Lower lobe of right lung (tissue), 2 donors: ENCODE measurements at places on chromosomes 2 and 18. TPM values are rescaled to one million over a fixed set of nuclear protein-coding genes. Genes with fewer than 3 reads are reported as not detected.

The HES6 gene
- total RNA-seq, result 6.1 TPM

DNA sequence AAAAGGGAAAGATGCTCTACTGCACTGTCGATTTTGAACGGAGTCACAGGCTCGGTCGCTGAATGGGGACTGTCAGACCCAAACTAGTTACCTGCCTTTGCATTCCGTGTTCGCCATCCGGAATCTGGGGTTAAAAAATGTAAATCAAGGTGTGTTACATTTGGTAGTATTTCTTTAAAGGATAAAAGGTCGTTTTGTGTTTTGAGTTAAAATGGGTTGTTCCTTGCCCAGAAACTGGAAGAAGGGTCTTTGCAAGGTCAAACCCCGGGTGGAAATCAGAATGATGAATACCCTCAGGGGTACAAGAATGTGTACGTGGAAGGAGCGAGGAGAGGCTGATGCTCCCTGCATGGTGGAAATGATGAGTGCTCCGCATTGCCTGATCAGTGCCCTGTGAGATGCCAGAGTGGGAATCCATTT is 1.0 kb downstream of the VSNL1 start:
- H3K4me3 ChIP-seq, result peak overlapping the region; percentile 56
- H3K27me3 ChIP-seq, result peaks cover 69% of the 10 kb centered on the region
- DNase-seq, result no peak
- peaks cover 5% of the 10 kb centered on the region for H3K4me1 ChIP-seq
- H3K36me3 ChIP-seq, result no peaks in the 10 kb centered on the region

- DNase-seq, result no peak
- H3K27me3 ChIP-seq, result no peaks in the 10 kb centered on the region
- H3K27ac ChIP-seq, result no peak overlapping the region
- H3K4me3 ChIP-seq, result no peak overlapping the region
- H3K36me3 ChIP-seq, result no peaks in the 10 kb centered on the region
Observed at GRCh38 chr18:9898792-9899549, 13.2 kb downstream of the TXNDC2 start.

DNA sequence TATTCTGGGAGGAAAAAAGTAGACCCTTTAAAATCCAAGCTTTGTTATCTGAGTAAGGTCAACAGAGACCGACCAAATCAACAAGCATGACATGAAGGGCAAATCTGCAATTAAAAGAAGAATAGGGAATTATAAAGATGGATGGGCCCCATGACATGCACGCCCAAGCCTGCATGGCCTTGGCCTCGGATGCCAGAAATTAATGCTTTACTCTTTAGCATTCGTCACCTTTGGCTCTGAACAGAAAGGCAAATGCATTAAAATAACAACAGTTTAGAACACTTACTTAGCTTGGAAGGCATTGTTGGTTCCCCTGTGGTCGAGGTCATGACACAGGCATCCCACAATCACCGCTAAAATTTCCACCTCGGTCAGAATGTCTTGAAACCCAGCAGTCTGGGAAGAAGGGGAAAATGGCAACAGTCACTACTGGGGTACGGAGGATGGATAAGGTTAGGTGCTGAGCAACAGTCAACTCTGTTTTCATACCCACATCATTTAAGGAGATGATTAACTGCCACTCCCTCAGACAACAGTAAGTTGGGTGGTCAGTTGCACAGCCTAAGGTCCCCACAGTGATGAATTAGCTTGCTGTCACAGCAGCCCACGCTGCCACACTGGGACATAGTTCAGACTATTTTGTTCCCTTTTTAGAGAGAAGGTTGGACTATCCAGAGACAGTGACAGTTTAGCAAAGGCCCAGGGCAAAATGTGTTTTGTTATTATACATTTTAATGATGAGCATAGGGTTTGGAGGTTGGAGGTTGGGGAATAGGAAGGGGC is 319.1 kb downstream of the AGPS start:
- no peaks in the 10 kb centered on the region for H3K27me3 ChIP-seq
- H3K4me1 ChIP-seq, result no peaks in the 10 kb centered on the region
- H3K4me3 ChIP-seq, result no peak overlapping the region
- H3K36me3 ChIP-seq, result no peaks in the 10 kb centered on the region
- H3K27ac ChIP-seq, result no peak overlapping the region

GRCh38 chr2:220469201-220469600 is 841.8 kb downstream of the SLC4A3 start:
- no peak overlapping the region for H3K27ac ChIP-seq
- no peaks in the 10 kb centered on the region for H3K36me3 ChIP-seq
- H3K4me1 ChIP-seq, result no peaks in the 10 kb centered on the region
- H3K27me3 ChIP-seq, result no peaks in the 10 kb centered on the region
- no peak overlapping the region for H3K4me3 ChIP-seq
- DNase-seq, result no peak

The IL36G gene
- not detected for total RNA-seq

The NGEF gene
- 1.7 TPM for total RNA-seq

DNA sequence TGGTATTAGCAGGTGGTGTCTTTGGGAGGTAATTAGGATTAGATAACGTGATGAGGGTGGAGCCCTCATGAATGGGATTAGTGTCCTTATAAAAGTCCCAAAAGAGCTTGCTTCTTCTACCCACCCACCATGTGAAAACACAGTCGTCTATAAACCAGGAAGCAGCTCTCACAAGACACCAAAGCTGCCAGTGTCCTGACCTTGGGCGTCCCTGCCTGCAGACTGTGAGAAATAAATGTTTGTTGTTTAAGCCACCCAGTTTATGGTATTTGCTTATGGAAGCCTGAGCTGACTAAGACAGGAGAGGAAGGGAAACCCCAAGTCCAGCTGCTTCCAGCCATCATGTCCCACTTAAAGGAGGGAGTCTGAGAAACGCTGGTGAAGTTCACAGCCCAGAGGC is 13.6 kb downstream of the ADI1 start:
- no peak overlapping the region for H3K27ac ChIP-seq
- H3K4me1 ChIP-seq, result no peaks in the 10 kb centered on the region
- DNase-seq, result no peak

- no peak overlapping the region for H3K27ac ChIP-seq
- no peak overlapping the region for H3K4me3 ChIP-seq
- H3K27me3 ChIP-seq, result no peaks in the 10 kb centered on the region
- peaks cover 16% of the 10 kb centered on the region for H3K4me1 ChIP-seq
- no peaks in the 10 kb centered on the region for H3K36me3 ChIP-seq
- DNase-seq, result no peak
Observed at GRCh38 chr2:196286821-196287220, 115.4 kb upstream of the STK17B start.

GRCh38 chr2:105538840-105539239 is 140.0 kb upstream of the FHL2 start:
- no peaks in the 10 kb centered on the region for H3K4me1 ChIP-seq
- no peaks in the 10 kb centered on the region for H3K36me3 ChIP-seq
- no peak for DNase-seq
- H3K4me3 ChIP-seq, result no peak overlapping the region

The TFCP2L1 gene
- 19.2 TPM for total RNA-seq

DNA sequence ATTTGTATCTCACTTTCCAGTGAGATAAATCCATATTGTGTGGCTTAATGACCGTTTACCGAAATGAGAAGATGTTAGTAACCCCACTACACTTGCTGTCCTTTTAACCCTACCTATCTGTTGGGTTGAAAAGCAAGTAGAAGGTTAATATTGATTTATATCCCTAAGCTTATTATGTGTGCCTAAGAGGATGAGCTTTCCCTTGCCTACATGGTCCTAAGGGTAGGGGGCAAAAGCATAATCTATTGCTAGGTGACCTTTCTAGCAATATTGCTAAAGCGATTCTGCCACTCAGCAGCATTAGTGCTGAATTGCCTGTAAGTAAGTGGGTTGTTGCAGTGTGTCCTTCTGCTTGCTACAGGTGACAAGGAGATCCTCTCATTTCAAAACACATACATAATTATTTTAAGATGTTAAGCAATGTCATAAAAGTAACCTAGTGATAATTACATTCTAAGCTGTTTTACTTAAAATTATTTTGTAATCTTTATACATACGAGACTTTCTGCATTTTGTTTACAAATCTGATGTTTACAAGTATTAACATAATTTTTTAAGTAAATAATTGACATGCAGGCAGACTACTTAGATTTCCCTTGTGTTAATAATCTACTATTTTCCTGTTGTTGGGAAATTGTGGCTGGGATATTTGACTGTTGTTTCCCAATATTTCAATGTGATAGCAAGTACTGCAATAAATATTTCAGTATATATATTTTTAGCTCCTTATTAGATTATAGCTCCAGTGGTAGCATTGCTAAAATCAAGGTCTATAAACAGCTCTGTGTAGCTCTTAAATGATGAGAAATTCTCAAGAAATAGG is 49.1 kb upstream of the CABYR start:
- H3K36me3 ChIP-seq, result no peaks in the 10 kb centered on the region
- no peak overlapping the region for H3K27ac ChIP-seq
- no peak for DNase-seq
- no peaks in the 10 kb centered on the region for H3K4me1 ChIP-seq
- H3K27me3 ChIP-seq, result no peaks in the 10 kb centered on the region

DNA sequence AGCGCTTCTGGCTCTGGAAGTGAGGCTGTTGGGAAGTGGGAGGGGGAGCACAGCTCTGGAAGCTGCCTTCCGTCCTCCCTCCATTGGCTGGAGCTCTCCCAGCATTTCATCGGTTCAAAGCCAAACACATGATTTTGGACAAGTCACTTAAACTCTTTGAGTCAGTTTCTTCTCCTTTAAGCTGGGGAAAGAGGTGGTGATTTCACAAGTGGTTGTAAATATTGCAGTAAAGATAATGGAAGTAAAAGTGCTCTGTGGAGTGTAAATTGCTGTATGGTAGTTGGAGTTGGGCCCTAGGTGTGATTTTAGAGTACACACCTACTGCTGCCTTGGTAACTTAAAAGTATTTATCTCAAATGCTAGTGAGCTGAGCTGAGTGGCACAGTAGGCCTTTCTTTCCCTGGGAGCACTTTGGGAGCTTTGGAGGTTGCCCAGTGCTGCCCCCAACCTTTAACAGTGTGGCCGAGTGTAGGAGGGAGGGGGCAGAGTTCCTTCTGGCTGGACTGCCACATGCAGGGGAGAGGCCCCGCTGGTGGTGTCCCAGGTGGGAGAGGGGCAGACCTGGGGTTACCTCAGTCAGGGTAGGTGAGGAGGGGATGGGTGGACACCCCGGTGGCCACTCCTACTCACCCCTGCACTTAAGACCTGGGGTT is 54.7 kb downstream of the ASAP2 start:
- DNase-seq, result no peak
- H3K4me3 ChIP-seq, result no peak overlapping the region
- no peaks in the 10 kb centered on the region for H3K27me3 ChIP-seq
- no peaks in the 10 kb centered on the region for H3K36me3 ChIP-seq
- H3K4me1 ChIP-seq, result peaks cover 85% of the 10 kb centered on the region
- peak overlapping the region; percentile 84 for H3K27ac ChIP-seq
